ENCODE measurements at places on chromosomes 7 and 10. TPM values are rescaled to one million over a fixed set of nuclear protein-coding genes. Genes with fewer than 3 reads are reported as not detected.

DNA sequence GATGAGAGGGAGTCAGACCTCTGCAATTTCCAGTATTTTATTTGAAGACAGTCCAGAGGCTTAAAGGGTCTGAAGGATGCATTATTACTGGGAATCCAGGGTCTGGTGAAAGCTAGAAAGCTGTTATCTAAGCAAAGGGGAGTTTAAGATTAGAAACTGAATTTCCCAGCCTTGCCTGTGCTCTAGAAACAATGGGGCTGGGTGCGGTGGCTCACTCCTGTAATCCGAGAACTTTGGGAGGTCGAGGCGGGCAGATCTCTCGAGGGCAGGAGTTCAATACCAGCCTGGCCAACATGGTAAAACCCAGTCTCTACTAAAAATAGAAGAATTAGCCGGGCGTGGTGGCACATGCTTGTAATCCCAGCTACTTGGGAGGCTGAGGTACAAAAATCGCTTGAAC, 71.5 kb upstream of the ANLN start:
- DNase-seq, result no peak

VSTM2A gene
- not detected for total RNA-seq

DNA sequence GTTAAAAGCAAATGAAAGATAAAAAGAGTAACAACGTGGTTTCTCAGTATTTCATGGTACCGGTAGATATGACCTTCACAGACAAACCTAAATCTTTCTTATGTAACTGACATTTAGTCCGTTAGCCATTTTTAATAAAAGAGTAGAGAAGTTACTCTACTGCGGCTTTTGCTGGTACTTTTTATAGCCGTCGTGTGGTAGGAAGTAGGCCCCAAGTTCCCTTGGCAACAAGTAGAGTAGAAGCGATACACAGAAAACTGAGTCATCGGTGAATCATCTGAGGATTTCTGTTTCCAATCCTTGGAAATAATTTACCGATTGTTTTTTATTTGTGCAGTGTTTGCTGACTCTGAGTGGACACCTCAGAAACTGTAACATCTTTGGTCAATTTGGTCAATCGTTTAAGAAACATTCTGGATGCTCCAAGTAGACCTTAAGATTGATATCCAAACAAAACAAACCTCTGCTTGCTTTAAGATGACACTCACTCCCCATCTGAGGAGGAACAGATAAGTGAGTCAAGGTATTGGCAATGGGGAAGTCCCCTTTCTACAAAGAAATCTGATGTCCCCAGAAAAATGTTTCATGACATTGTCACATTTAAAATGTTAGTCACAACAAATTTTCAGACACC, 63.9 kb upstream of the AHR start:
- peak; percentile 97 for DNase-seq

DNA sequence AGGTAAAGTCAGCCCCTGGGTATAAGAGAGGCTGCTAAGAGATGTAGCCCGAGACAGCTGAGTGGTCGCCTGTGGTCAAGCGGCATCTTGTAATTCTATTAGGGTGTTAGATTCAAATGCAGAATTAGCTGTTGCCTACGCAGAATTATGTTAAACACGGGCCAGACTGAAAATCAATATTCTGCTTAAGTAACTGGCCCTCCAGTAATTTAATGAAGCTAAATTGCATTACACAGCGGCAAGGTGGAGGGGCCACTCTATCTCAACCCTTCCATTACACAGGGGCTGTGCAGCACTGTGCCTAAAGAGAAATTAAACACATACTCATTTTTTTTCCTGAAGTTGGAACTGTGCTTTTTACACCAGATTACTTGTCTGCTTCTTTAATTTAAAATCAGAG, 448.5 kb upstream of the MGMT start:
- DNase-seq, result no peak

GRCh38 chr7:26526265-26526587, 234.6 kb downstream of the SNX10 start:
- DNase-seq, result no peak

CDHR1 gene
- total RNA-seq, result not detected

- DNase-seq, result no peak
Observed at GRCh38 chr7:133662276-133662675, 409.4 kb downstream of the EXOC4 start.

DNA sequence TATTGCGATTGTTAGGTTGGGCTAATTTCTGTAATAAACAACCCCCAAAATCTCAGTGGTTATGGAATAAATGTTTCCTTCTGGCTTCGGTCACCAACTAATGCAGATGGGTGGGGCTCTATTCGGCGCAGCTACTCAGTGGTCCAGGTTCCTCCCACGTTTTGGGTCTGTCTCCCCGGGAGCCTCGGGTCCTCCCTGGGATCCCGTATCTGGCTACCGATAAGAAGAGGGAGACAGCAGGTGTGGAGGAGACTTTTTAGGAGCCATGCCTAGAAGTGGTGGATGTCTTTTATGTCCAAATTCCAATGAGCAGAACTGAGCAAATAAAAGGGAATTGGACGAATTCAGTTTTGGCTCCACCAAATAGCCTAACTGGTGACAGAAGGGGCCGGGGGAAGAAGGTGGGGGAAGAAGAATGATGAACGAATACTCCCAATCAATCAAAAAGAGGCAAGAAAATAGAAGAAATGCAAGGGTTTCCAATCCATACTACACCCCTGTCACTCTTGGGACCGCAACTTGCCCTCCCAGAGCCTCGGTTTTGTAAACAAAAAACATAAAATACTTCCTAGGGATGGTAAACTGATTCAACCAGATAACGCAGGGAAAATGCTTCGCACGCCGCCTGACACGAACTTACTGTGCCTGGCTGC, 498 bp upstream of the C10orf53 start:
- no peak for DNase-seq

DNA sequence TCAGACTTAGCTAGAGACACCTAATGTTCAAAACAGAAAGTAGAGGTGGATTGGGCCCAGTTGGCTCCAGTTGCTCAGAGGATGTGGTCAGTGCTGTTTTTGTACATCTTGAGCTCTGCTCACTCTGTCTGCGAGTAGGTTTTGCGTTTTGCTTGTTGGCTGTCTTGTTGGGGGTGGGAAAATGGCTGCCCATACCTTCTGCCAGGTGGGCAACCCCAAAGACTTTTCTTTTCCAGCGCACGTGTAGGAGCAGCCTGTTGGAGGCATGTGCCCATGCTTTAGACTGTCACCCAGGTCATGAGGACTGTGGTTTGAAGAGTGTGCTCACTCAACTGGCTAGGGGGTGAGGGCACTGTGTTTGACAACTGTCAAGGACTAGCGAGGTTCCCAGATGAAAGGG, 73.9 kb downstream of the KAT6B start:
- no peak for DNase-seq

GRCh38 chr10:31134311-31134952, 102.8 kb upstream of the ZNF438 start:
- DNase-seq, result peak; percentile 88

FAM24B gene
- not detected for total RNA-seq

GRCh38 chr10:29257106-29257783, 31.6 kb upstream of the LYZL1 start:
- DNase-seq, result peak; percentile 83

NUB1 gene
- total RNA-seq, result 58.0 TPM

PRKCQ gene
- not detected for total RNA-seq

- DNase-seq, result no peak
Observed at GRCh38 chr10:72085864-72086465, 2.4 kb downstream of the SPOCK2 start.

Measured in A172 (cell line).